Skeletal muscle cell (primary cell): ENCODE measurements at places on chromosomes 2 and 18.

- DNase-seq = no peak
Measured at GRCh38 chr2:134144081-134144596, 109.7 kb upstream of the MGAT5 start.

- no peak for DNase-seq
Measured at GRCh38 chr2:118350621-118351020, 262.4 kb downstream of the INSIG2 start.

DNA sequence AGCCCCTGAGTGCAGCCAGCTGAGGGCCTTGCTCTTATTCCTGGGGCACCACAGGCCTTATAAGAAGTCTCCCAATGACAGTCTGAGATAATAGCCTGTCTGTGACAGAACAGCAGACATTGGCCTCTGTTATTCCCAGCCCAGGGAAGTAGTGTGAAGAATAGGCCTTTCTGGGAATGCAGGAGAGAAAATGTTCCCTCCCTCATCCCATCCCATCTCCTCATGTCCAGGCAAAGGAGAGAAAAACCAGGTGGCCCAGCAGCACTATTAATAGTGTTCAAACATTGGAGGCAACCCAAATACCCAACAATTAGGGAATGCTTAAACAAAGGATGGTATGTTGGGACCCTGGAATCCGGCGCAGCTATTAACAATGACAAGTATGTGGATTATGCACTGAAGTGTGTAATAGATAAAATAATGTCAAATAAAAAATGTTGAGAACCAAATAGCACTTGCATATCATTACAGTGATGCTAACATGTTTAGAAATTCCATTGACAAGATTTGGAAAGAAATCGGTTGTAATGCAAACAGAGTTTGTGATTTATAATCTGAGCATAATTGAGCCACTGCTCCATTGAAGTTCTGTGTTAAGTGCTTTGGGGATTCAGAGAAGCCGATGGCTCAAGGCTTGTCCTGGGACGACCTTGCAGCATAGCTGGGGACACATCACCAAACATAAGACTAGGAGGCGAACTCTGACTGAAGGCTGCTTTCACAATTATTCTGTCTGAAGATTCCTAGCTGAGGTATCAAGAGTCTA lies 69.3 kb downstream of the LBH start:
- no peak for DNase-seq

DNA sequence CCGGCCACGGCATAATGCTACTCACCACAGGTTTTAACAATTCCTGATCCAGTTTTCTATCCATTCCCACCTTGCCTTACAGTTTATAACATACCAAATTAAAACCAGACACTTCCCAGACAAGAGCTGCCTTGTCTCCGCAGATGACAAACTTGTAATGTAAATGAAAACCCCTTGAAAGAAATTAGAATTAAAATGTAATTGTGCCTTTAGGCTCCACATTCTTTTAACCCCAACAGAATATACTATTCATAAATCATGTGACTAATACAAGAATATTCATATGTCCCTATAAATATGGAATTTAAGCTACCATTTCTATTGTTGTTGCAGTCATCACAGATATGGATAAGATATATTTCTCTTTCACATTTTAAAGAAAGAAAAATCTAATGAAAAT lies 69.9 kb upstream of the ZBTB14 start:
- DNase-seq = no peak

DNA sequence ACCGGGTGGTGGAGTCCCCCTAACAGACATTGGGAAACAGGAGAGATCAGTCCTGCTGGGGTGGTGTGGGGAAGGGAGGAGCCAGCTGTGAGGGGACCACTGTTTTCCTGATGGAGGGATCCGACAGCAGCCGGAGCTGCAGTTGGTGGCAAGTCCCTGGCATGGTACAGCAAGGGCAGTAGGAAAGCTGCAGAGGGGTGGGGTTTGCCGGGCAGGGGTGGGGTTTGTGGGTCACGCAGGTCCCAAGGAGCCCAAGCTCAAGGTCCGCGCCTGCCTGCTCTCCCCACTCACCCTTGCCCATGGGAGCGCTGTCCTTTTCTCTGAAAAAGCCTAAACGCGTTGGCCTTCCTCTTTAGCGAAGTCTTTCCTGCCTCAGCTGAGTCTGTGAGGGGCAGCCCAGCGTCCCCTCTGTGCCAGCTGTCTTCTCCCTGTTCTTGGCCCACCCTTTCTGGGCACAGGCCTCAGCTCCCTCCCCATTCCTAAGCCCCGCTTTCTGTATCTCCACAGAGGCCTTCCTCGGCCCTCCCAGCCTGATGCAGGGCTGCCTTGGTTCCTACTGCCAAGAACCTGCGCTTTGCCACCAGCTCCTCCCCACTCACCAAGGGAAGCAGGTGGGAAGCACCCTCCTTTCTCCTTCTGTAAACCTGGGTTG lies 29.3 kb upstream of the INHBB start:
- DNase-seq = no peak

- no peak for DNase-seq
Measured at GRCh38 chr18:62522178-62522503, 684 bp upstream of the ZCCHC2 start.

GRCh38 chr2:31219131-31219969 lies 2.0 kb upstream of the CAPN14 start:
- DNase-seq = no peak
